Aorta (tissue), 5 donors: ENCODE measurements at places on chromosomes 4 and X.

DNA sequence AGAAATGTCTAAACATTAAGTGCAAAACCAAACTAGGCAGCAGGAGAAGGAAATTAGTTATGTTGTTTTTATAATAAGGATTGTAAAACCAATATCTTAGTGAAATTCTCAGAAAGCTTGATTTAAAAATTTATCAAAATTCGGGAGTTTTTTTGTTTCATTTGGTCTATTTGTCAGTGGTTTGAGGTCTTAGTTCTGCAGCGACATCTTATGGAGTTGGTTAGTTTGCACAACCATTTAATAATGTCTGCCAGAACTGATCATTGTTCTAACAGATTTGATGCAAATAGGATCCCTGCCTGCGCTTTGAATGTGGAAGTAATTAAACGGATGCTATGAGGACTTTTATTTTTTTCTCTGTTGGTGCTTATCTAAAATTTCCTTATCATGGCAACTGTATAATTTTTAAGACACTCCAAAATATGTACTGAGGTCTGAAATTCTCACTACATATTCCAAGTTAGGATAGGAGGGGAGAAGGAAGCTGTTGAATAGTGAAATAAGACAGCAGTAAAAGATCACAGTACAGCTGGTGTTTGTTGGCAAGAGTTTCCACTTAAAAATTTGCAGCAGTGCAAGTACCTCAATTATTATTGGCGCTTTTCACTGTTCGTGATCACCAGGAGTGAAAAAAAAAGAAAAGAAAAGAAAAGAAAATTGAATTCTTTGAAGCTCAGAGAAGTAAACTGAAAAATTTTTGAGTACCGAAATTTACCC lies 2521.4 kb downstream of the ARAP2 start:
- no peak for DNase-seq

DNA sequence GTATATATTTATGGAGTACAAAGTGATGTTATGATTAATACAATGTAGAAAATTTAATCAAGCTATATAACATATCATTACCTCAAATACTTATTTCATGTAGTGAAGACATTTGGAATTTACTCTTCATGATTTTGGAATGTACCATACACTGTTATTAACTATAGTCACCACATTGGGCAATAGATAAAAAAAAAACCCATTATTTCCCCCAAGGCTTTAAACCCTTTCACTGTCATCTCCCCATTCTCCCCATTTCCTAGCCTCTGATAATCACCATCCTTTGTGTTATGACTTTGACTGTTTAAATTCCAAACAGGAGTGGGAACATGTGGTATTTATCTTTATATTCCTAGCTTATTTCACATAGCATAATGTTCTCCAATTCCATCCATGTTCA lies 2189.1 kb upstream of the AGA start:
- DNase-seq = no peak

DNA sequence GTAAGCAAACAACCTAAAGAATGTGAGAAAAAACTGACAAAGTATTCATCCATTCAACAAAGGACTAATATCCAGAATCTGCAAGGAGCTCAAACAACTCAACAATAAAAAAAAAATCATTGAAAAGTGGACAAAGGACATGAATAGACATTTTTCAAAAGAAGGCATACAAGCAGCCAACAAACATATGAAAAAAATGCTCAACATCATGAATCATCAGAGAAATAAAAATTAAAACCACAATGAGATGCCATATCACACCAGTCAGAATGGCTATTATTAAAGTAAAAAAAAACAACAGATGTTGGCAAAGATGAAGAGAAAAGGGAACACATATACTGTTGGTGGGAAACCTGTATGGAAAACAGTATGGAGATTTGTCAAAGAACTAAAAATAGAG lies 120.7 kb upstream of the ADGRL3 start:
- no peak for DNase-seq

DNA sequence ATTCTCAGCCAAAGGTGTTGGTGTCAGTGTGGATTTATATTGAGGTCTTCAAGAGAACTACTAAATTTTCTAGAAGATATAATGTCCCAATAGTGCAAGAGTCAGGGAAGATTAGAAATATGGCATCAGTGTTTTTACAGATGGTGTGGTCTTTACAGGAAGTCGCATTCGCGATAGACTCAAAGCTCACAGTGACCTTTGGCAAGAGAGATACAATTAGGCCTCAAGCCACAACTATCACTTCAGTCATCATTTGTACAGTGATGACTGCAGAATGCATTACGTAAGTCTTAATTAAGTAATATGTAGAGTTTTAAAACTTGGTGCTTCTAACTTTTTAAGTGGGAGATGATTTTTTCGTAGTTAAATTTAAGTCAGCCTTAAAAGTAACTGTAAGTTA lies 237.2 kb upstream of the FSTL5 start:
- no peak for DNase-seq

GRCh38 chr4:71187404-71188155 lies 151.2 kb upstream of the SLC4A4 start:
- DNase-seq = peak; percentile 80

DNA sequence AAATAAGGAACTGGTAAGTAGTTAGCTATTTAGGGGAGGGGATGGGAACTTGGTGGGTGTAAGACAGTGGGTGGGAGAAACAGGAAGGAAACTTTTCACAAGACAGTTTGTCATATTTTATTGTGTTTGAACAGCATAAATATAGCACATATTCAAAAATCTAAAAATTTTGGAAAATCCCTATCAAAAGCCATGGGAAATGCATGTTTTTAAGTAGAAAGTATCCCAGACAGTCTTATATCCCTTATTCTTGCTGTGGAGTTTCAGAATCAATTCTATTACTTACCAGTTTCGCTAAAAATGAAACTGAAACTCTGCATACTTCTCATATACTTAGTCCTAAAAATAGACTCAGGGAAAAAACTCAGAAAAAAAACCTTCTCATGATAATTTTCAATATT lies 22.3 kb upstream of the RASGEF1B start:
- no peak for DNase-seq
